Adrenal gland (tissue), 19 donors: ENCODE measurements at places on chromosomes 2 and 18.

DNA sequence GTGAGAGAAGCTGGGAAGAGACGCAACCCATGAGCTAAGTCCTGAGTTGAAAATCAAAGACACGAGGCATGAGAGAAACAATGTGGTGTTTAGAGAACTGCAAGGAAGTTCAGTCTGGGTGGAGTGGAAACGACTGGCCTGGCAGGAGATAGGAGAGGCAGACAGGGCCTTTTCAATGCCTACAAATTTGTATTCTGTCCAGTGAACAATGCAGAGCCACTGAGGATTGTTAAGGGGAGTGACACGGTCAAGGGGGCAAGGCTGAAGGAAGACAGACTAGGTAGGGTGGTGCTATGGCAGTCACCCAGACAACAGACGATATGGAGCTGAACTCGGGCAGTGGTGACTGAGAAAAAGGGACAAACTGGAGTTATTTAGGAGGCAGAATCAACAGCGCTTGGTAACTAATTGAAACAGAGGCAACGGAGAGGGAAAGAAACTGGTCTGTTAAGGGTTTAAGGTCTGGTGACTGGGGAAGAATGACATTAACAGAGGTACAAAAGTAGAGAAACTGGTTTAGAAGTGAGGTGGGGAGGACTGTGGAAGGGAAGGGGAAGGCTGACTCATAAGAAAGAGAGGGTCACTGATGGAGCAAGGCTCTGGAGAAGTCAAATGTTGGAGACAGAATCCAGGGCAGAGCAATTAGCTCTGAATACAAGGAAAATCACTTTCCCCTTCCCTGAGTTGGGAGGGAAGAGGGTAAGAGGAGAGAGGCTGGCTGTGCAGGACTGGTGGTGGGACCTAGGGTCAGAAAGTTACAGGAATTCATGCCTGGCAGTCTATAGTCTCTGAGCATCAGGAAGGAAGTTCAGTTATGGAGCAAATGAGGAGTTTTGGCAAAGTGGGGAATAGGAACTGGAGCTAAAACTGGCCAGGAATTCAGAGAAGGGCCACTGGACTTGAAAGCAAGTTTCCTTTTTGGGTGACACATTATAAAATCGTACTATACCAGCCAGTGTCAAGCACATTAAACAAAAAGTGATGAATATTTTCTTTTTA, 63.4 kb upstream of the CHRNA1 start:
- DNase-seq: peak; percentile 20

DNA sequence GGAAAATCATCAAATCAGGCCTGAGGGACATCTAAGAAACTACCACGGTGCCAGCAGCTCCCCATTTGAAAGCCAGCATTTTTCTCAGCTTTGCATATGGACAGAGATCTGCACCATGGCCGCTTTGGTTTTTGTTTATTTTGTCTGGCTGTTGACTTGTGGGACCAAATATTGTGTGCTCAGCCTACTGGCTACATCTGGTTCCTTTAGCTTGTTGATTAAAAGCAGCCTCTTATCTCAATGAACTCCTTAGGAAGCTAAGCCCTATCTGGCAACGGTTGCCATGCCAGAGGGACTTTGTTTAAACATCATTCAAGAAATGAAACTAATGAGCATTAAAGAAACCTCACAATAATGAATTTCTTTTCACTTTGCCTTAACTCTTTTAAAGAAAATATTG, 32.4 kb upstream of the CCDC150 start:
- DNase-seq: no peak

GRCh38 chr2:217282531-217282930, 422.7 kb upstream of the TNP1 start:
- no peak for DNase-seq

- DNase-seq: no peak
Observed at GRCh38 chr2:234996069-234996940, 44.5 kb downstream of the SH3BP4 start.

GRCh38 chr2:28656937-28657615, 94.6 kb upstream of the PPP1CB start:
- no peak for DNase-seq
